ENCODE measurements at places on chromosomes 3 and 15.

- no peak for DNase-seq
Observed at GRCh38 chr3:151592287-151592686, 131.4 kb upstream of the IGSF10 start.

DNA sequence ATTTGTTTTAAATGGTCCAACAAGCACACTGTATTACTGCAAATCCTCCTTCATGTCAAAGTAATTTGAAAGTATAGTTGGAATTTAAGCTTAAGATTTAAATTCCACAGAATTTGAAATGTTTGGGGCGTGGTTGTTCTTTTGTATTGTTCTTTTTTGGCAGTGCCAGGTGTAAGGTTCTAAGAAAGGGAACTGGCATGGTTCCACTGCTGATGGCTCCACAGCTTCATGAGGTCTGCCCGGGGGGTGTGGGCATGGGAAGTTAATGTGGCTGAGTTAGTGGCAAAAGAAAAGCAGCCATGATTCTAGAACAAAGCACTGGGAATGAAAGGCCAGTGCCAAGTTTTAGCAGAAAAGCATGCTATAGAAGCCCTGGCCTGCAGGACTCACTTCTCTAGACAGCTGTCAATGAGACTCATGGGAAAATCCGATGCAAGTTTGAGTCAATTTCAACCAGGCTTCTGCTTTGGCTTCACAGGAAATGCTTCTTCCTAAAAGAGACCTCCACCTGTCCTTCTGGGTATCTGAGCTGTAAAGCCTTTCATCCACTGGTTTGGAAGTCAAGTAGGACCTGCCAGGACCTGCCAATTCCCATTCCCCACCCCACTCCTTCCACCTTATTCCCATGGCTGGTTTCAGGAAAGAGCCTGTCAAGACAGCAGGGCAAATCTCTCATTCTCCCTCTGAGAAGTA is 18.9 kb downstream of the CDCP1 start:
- no peak for DNase-seq

GRCh38 chr15:79965846-79966630 is 5.0 kb downstream of the BCL2A1 start:
- DNase-seq: no peak

DNA sequence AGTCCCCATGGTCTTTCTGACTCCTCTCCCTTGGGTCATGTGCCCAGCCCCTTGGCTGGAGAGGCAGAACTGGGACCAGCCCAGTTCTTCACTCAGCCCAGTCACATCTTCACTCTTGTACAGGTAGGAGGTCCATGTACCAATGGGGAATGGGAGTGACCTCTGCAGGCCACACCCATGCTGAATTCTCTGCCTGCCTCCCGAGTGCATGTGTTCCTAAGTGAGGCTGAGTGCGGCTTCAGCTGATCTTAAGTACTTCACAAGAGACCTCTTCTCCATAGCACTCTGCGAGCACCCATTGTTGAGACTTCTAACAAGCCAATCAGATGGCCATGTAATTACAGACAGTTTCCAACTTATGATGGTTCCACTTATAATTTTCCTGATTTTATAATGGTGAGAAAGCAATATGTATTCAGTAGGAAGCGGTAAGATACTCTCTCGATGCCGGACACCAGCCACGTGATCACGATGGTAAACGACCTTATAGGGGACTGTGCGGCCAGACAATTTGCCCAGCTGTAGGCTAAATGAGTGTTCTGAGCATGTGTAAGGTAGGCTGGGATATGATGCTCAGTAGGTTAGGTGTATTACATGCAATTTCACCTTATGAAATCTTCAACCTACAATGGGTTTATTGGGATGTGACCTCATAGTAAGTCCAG is 112.1 kb downstream of the KLF13 start:
- DNase-seq: no peak

GRCh38 chr3:139006051-139006716 is at the start of gene PRR23A:
TSS of gene PRR23A (minus strand) at chr3:139006268. CDS start at chr3:139006268, 0 bp downstream.
- DNase-seq: no peak

DNA sequence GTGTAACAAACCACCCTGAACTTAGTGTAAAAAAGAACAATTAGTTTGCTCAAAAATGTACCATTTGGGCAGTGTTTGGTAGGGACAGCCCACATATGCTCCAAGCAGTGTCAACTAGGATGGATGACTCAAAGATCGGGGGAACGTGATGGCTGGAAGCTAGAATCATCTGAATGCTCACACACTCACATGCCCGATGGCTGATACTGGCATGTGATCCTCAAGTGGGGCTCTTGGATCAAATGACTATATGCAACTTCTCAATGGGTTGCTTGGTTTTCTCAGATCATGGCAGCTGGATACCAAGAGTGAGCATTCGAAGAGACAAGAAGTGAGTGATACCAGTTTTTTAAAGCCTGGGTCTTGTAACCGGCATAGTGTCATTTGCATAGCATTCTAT is 335.9 kb upstream of the KCNMB2 start:
- no peak for DNase-seq

DNA sequence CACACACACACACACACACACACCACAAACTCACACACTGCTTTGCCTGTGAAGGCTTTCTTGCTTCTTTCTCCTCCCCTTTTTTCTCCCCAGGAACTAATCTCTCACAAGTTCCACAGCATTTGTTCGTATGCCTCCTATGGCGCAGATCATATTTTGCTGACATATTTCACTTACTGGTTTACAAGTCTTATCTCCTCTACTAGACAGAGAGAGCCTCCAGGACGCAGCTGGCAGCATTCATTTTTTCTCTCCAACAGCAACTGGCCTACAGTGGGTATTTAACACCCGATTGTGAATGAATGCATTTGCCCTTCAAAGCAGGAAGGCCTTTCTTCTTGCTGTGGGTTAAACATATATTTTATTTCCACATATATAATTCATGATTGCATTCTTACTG is 47.0 kb upstream of the DLG1 start:
- no peak for DNase-seq

DNA sequence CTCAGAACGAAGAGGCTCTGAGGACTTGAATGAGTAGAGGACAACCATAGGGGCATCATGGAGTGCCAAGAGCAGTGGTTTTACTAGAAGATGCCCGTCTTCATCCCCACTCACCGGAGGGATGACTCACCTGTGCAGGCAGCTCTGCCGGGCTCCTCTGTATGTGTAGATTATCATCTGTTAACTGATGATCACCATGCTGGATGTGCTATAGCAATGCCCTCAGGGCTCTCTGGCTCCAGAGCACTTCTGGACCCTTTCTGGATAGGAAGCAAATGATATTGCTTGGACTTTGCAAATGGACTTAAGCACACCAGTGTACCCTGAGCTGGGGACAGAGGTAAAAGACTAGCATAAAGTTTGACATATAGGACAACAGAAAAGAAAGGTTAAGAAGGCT is 10.2 kb upstream of the TGFBR2 start:
- DNase-seq: no peak

- no peak for DNase-seq
Observed at GRCh38 chr3:194602669-194603171, 30.5 kb downstream of the TMEM44 start.

DNA sequence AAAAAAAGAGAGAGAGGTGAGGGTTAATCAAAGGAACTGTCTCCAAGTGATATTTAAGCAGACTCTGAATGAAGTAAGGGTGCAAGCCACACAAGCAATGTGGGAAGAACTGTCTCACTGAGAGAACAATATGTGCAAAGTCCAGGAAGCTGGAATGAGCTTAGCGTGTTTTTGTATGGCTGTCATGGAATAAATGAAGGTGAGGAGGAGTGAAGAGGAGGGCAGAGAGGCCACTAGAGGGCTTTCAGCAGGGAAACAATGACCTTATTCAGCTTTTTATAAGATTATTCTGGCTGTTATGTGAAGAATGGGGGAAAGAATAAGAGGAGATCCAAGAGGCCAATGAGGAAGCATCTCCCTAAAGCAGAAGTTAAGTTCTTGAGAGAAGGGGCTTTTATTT is 86.9 kb upstream of the COL8A1 start:
- DNase-seq: no peak

DNA sequence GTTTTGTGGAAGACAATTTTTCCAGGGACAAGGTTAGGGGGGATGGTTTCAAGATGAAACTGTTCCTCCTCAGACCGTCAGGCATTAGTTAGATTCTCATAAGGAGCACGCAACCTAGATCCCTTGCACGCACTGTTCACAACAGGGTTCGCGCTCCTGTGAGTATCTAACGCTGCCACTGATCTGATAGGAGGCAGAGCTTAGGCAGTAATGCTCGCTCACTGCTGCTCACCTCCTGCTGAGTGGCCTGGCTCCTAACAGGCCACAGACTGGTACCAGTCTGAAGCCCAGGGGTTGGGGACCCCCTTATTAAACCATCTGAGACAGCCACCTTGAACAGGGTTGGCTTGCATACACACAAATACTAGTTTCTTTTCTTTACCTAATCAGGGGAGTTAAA is 13.5 kb upstream of the IMPG2 start:
- DNase-seq: no peak

DNA sequence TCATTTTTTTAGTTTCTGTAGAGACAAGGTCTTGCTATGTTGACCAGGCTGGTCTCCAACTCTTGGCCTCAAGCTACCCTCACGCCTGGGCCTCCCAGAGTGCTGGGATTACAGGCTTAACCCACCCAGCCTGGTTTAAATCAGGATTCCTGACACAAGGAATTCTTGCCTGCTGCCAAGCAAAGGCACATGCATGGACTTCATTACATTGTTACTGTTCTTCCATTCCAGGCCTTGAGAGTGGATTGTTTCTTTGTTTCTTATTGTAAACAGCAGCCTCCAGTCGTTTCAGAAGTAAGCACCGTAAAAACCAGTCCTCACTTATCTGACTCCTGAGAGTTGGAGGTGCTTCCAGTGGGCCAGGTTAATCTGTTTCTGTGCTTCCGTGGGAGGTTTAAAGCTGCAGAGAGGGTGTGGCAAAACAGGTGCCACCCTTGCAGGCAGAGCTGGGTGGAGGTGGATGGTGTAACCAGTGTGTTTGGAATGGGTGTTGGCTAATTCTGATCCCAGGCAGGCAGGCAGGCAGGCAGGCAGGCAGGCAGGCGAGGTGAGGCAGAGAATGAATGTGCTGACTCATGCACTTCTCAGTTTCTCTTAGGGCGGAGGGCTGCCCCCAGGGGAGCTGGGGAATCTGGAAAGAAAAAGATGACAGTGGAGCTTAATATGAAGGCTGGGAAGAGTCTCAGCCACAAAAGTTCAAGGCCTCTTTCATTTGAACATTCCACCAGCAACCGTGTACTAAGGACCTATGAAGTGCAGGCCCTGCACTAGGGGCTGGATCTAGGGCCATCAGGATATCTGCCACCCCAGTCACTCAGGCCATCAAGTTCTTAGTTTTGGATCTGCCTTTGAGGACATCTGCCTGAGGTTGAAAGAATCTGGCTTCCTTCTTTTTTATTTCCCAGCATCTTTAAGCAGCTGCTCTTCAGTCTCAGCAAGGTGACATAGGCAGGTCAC is 37.0 kb upstream of the CDCP1 start:
- peak; percentile 63 for DNase-seq

DNA sequence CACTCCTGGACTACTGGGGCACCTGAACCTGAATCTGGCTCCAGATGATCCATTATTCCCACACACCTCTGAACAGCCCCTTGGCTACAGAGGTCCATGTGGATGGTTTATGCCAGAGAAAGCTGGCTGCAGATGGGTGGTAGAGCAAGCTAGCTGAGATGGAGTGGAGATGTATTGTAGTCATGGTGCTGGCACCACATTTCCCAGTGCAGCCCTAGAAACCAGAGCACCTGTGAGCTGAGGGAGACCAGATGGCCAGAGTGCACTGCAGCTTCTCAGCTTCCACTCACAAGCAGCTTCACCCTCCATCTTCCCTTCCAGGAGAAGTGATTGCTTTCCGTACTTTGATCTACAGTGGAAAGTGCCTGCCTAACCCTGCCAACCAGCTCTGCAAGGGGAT is 29.9 kb downstream of the RBP1 start:
- DNase-seq: no peak

DNA sequence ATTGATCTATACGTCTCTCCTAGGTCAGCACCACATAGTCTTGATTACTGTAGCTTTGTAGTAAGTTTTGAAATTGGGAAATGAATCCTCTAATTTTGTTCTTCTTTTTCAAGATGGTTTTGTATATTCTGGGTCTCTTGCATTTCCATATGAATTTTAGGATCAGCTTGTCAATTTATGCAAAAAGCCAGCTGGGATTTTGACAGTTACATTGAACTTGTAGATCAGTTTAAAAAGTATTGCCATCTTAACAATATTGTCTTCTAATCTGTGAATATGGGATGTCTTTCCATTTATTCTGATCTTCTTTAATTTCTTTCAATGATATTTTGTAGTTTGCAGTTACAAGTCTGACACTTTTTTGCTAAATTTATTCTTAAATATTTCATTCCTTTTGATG is 5.6 kb upstream of the PRR23E start:
- no peak for DNase-seq

GRCh38 chr3:146854523-146854922 is 249.4 kb upstream of the PLSCR5 start:
- DNase-seq: no peak

DNA sequence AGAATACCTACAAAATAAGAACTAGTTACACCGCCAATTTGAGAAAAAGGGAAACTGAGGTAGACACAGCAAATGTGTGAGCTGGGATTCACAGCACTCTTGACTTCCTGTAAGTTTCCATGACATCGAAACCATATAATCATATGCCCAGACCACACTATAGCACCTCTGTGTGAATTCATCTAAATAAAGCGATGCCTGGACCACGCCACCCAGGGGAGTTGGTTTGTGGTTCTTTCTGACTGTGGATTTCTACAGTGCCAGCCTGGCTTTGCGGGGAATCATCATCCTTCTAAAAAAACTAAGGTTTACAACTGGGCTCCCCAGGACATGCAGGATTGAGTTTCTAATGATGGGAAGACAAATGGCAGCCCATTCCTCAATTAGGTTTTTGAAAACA is 23.5 kb upstream of the CA12 start:
- no peak for DNase-seq

DNA sequence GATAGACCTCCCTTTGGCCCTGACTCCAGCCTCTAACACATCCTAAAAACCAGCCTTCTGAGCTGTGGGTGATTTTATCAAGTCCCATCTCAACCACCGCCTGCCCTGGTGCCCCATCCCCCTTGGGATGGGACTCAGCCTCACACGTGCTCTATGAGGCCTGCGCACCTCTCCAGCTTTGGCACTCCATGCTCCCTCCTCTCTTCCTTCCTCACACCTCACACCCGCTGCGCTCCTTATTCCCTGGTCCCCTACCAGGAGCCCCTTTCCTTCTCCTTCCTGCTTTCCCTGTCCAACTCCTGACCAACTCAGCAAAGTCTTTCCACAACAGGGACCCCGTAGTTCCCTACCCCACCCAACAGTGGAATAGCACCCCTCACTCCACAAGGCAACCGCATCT is 18.4 kb upstream of the SLC6A1 start:
- DNase-seq: no peak

Data from fibroblast of skin of left quadriceps (primary cell).